ENCODE measurements at places on chromosomes 1 and 21.

- no peak for DNase-seq
Measured at GRCh38 chr1:78840453-78841271, 165.9 kb downstream of the ADGRL4 start.

- DNase-seq, result no peak
Measured at GRCh38 chr1:79929356-79929755, 922.8 kb upstream of the ADGRL4 start.

GRCh38 chr1:15339570-15339969 lies 70.1 kb upstream of the EFHD2 start:
- no peak for DNase-seq

GRCh38 chr1:238664139-238664538 lies 722.2 kb upstream of the CHRM3 start:
- DNase-seq, result no peak

DNA sequence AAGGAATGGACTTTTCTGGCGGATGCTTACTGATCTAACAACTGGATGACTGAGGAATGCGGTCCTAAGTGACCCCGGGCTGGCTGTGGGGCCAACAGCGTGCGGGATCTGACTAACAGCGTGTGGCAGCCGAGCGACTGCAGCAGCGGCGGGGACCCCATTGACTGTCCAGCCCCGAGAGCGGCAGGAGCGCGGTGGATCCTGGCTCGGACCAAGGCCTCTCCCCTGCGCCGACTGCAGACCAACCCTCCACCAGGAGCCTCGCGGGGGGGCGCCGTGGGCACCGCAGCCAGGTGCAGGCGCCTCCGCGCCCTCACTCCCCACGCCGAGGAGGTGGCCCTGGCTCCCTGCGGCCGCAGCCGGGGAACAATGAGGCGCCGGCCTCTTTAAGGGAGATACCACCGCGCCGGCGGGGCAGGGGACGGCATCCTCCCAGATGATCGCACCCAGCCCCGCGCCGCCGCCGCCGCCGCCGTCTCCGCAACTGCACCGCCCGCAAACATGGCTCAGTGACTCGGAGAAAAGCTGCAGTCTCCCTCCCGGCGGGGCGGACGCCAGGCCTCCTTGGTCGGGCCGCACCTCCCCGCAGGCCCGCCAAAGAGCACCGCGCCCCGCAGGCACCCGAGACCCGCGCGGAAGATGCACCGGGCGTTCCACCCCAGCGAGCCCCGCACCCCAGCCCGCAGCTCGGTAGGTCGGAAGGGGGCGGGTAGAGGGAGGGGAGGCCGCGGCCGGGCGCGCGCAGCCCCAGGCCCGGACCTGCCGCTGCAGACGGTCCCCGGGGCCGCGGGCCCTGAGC lies 694 bp upstream of the PDIK1L start:
- peak; percentile 65 for DNase-seq

DNA sequence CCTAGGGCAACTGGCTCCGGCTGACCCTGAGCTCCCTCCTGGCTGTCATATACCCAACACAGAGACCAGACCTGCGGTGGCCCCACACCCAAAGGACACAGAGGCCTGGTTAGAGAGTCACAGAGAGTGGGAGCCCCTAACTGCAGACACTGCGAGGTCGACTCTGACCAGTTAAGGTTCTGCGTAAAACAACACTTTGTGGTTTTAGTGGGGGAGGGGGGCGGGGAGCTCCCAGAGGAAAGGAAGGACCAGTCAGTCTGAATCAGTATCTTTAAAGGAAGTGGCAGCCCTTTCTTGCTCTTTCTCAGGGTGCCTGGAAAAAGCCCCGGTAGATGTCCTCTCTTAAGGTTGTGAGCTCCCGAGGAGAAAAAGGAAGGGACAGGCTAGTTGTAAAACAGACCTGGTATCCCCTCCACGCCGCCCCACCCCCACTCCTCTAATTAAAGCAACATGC lies 2.4 kb downstream of the SSBP3 start:
- DNase-seq, result no peak

DNA sequence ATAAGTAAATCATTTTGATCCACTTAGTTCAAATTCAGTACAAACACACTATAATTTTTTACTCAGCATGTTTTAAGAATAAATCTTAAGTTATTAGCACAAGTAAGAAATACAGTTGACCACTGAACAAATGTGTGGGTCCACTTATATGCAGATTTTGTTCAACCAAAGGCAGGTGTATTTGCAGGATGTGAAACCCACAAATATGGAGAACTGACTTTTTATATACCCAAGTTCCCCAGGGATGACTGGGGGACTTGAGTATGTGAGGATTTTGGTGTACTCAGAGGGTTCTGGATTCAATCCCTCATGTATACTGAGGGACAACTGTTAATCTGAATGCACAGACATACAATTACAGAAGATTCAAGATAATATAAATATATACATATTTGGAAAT lies 25.7 kb upstream of the ERICH3 start:
- no peak for DNase-seq
